Mammary epithelial cell (primary cell): ENCODE measurements at places on chromosomes 3 and 15. TPM values are rescaled to one million over a fixed set of nuclear protein-coding genes. Genes with fewer than 3 reads are reported as not detected.

DNA sequence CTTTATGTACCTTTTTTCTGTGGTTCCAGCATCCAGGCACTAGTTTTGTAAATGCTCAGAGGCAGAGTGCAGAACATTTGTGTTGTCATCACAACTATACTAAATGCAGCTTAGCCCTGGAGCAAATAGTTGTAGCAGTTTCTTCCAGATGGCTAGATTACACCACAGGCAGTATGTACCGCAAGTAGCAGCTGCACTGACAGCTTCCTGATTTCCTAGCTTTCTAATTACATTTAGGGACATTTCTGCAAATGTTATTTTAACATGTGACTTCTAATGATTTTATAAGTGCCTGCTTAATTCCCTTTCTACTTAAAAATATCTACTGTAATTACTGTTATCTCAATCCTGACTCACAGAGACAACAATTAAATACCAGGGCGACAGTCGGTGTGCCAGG is 106.5 kb downstream of the NR2E3 start:
- no peak for DNase-seq

DNA sequence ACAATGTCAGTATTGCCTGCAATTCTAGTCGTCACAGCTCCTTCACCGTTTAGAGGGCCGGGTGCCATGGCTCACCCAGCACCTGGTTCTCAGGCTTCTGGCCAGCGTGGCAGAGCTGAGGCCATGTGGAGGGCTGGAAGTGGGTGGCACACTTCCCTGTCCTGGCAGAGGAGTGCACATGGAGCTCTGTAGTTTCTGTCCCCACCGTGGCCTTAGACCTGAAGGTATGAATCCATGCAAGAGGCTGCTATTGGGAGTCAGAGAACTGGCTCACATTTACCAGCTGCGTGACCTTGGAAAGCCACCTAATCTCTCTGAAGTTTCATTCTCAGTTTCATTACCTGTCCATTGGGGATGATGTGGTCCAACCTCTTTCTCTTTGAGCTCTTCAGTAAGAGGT is 22.2 kb downstream of the EPHB1 start:
- no peak for DNase-seq

DNA sequence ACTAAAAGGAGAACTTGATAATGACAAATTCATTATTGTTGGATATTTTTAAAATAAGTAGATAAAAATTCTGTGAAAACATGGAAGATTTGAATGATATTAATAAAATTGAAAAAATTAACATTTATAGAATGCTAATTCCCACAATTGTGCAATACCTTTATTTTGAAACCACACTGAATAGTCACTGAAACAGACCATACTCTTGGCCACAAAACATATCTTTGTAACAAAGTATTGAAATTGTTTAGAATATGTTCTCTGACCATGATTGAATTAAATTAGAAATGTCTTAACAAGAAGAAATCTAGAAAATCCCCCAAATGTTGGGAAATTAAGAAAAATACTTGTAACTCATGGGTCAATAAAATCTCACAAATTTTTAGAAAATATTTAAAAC is 49.2 kb downstream of the ARHGAP11B start:
- no peak for DNase-seq

Gene SOX14
- polyA plus RNA-seq = not detected

- DNase-seq = no peak
These were observed 309.6 kb upstream of the KCNH8 start for GRCh38 chr3:18838758-18839157.

DNA sequence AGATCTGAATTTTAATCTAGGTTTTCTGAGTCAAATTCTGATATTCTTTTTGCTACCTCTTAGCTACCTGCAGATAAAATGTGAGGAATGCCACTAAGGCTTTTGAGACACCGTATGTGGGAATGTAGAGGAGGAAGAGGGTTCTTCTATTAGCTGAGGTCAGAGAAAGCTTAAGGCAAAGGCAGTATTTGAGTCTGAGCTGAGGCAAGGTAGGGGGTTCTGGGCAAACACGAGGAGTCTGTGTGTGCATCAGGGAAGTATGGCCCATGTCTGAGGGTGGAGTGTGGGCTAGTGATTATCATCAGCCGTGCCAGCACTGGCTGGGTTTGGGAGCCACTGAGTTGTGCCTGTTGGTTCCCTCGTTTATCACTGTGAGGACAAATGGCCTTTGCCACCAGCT is 181.1 kb downstream of the SOX2 start:
- DNase-seq = no peak

- DNase-seq = peak; percentile 47
These were observed 25.0 kb downstream of the SRGAP3 start for GRCh38 chr3:9224490-9224889.

DNA sequence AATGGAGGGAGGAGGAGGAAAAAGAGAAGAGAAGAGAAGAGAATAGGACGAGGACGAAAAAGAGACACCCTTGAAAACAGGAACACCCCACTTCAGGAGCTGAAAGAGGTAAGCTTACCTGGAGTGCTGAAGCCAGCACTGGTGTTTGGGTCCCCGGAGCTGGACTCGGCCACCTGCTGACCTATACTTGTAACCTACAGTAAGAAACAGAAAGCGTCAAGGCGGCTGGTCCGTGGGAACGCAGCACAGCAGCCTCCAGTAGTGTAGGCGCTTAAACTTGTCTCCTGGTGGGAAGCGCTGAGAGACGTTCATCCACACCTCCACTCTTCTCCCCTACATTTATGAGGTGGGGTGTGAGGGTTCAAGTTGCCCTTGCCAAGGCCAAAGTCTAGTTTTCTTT is 141.0 kb downstream of the NSMCE3 start:
- DNase-seq = no peak

GRCh38 chr3:173977747-173978146 is 580.2 kb downstream of the NLGN1 start:
- peak; percentile 38 for DNase-seq

Gene PRR20G
- polyA plus RNA-seq = not detected

DNA sequence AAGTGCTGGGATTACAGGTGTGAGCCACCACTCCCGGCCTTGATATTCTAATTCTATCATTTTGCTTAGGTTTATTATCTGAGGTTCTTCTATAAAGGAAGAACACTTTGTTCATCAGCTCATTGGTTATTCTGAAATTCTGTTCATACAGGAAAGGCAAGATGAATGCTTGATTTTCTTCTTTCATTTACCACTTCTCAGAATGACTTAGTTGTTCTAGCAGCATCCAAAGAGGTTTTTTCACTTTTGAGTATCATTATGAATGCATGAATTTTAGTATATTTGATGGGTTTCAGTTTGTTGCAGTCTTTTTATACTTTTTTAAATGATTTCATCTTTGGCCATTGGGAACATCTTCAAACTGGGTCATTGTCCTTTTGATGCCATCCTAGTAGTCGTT is 51.8 kb downstream of the RNF111 start:
- no peak for DNase-seq

DNA sequence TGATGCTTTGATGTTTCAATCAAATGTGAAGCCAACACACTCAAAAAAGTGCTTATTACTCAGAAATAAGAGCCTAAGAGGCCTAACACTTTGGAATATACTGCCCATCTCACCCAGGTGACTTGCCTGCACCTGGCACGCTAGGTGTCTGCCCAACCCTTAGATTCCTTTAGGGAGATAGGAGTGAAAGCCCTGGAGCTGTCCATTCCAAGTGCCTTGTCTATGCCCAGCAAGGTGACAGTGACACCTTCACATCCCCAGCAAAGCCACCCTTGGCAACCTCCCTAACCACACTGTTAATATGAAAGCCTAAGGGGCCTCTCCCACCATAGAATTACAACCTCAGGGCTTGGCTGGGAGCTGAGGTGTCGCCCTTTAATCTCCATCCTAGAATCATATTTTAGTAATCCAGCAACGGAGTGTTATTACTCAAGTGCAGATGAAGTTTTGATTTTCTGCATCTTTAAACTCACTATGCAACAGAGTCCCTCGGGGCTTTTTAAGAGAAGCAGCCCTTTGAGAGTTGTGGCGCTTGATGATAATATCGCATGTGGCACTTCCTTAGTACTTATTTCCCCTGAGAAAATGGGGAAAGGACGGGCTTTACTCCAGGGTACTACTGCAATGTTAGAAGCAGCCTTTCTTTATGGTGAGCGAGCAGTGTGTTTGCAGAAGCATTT is 24.8 kb downstream of the ATP10A start:
- no peak for DNase-seq

- no peak for DNase-seq
These were observed 17.4 kb upstream of the SECISBP2L start for GRCh38 chr15:49063402-49064280.

DNA sequence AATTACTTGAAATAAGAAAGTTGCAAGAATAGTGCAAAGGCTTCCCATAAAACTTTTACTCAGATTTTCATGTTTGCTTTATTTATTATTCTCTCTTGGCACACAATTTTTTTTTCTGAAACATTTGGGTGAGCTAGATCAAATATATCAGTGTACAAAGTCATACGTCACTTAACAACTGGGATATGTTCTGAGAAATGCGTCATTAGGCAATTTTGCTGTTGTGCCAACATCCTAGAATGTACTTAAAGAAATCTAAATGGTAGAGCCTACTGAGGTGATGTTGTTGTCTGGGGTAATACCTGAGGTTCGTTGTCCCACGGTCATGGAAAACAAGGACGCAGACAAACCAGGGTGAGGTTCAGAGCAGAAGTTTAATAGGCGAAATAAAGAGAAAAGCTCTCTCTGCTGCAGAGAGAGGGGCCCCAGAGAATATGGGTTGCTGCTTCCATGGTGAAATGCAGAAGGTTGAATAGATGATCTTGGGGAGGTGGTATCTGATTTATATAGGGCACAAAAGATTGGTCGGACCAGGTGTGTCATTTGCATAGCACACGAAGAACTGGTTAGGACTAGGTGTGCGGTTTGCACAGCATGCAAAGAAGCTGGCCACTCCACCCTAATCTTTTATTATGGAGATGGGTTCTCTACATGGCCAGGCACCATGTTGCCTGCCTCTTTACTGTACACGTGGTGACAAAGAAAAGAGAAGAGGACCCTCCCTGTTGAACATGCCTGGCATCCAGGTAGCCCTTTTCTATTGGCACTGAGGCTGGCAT is 8.8 kb upstream of the GRAMD1C start:
- DNase-seq = no peak

- DNase-seq = no peak
These were observed 55.9 kb upstream of the PIK3CB start for GRCh38 chr3:138890555-138891187.

DNA sequence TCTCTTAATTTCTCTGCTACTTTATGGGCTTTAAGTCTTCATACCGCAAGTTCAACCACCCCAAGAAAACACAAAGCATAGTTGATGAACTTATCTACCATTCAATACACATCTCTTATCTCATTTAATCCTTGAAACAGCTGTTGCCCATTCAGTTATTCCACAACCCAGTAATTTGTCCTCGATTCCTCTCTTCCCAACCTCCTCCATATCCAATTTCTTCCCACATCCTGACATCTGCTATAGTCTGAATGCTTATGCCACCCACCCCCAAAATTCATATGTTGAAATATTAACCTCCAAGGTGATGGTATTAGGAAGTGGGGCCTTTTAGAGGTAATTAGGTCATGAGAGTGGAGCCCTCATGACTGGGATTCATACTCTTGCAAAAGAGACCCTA is 345.4 kb downstream of the ERC2 start:
- no peak for DNase-seq

DNA sequence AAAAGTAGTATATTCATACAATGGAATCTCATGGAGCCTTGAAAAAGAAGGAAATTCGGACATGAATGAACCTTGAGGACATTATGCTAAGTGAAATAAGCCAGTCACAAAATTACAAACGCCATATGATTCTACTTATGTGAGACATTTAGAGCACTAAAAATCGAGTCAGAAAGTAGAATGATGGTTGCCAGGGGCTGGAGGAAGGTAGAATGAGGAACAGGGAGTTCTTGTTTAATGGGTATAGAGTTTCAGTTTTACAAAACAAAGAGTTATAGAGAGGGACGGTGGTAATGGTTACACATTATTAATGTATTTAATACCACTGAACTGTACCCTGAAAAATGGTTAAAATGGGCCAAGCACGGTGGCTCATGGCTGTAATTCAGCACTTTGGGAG is 19.5 kb downstream of the UBXN7 start:
- no peak for DNase-seq

DNA sequence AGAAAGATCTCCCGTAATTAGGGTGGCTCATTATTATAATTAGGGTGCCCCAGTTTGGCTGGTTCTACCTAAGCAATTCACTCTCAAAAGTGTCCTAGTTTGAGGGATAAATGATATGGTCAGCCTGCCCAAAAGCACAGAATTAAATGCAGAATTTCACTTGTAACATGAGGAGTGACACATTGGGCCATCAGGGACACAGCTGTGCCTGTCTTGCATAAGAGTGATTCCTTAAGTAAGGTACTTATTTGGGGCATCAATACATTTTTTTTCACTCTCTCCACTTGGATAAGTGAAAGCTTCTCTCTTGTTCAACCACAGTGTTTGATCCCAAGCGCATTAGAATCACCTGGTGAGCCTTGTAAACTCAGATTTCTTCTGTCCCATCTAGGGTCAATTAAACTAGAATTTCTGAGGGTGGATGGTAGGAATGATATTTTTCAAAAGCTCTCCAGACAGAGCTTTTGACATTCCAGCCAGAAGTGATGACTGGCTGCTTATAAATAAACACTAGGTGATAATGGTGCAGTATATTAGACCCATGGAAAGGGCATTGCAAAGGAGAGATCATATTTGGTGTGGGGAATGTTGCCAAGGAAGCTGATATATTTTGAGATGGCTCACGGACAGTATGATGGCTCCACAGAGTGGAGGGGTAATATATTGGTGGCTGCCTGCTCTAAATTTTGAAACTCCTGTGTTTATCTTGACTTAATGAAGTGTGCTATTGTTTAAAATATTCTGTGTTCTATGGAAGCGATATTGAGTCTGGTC is 458.1 kb upstream of the RASGRP1 start:
- no peak for DNase-seq

Gene FEZF2
- not detected for polyA plus RNA-seq

- peak; percentile 4 for DNase-seq
These were observed 41.2 kb downstream of the CEP63 start for GRCh38 chr3:134527037-134527436.

DNA sequence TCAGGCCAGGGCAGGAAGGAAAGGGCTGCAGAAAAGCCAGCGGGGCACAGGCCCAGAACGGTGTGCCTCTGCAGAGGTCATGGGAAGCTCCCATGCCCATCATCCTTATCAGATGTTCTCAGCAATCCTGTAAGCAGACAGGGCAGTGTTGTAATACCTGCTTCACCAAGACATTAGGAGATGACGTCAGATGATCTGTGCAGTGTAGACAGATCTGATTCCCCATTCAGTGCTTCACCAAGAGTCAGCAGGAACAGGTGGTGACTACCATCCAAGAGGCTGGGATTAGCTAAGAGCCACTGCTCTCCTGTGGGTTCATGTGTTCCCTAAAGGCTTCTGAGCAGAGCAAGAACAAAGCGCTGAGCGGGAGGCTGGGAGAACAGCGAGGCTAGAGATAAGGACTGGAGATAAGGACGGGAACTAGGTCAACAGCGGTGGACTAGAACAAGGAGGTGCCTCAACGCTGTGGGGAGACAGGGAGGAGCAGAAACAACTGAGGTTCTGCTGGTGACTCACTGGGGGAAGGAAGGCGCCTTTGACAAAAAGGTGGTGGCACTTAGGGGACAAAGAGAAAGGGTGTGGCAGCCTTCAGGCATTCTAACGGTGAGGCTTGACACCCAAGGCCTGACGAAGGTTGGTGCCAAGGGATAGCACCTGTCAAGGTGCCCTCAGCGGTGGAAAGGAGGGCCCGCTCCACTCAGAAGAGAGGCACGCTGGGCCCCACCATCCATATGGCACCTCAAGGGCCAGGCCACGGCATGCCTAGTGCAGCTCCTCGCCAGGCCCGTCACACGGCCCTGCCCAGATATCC is 28.4 kb downstream of the CCDC12 start:
- DNase-seq = peak; percentile 61

Gene UBL7
- 42.9 TPM for polyA plus RNA-seq

Gene GPR15
- not detected for polyA plus RNA-seq

- peak; percentile 52 for DNase-seq
These were observed 22.6 kb upstream of the LYSMD4 start for GRCh38 chr15:99755692-99756409.
